ENCODE measurements at places on chromosomes 2 and 18.

- no peak for DNase-seq
These were observed 16.7 kb upstream of the LAPTM4A start for GRCh38 chr2:20067992-20068584.

- no peak for DNase-seq
These were observed 70.4 kb upstream of the DNER start for GRCh38 chr2:229784791-229785190.

- no peak for DNase-seq
These were observed 3.1 kb upstream of the SPP2 start for GRCh38 chr2:234047361-234047760.

DNA sequence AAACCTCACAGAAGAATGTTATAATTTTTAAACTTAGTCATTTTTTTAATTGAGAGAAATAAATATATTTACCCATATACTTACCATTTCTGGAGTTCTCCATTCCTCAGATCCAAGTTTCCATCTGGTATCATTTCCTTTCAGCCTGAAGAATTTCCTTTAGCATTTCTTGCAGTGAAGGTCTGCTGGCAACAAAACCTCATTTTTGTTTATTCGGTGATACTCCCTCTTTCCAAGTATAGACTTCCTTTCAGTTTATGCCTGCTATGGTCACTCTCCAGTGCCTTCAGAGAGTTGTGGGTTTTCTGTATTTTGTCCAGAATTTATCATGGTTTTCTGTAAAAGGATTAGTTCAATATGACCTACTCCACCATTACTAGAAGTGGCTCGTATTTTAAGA, 17.0 kb downstream of the WDPCP start:
- no peak for DNase-seq

GRCh38 chr2:114065731-114066130, 175.8 kb downstream of the ACTR3 start:
- DNase-seq = no peak

DNA sequence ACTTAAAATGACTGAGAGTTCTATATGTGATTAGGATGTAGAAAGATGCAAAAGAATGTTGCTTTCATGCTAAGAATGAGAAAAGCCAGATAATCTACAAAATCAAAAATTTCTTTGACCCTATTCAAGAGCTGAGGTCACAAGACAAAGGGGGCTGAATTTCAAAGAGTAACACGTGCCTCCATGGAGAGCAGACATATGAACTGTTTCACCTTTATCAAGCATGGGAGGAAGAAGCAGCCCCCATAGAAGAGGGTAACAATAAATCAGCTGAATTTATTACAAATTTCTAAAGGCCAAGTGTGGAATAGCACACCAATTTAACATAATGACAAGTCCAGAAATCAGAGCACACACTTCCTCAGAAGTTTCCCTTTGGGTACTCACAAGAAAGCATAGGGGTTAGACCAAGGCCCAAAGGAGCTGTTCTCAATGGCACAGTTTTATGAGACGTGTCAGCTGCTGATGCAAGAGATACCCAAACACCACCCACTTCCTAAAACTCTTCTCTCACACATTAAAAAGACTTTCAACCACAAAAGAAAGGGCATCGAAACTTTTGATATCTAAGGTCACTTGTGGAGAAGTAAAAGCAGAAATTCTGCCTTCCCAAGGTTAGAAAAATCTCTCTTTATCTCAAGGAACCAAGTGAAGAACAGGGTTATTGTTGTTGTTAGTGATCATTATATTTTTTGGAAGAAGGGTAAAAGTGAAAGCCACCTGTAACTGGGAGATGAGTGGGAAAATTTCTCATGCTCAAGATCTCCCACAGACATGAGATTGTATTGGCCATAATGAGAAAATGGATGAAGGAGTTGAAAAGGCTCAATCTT, 950.1 kb downstream of the TRIB2 start:
- DNase-seq = no peak

- DNase-seq = no peak
These were observed 8.6 kb downstream of the CCNT2 start for GRCh38 chr2:134927195-134927594.

- DNase-seq = no peak
These were observed 130.0 kb upstream of the PXDN start for GRCh38 chr2:1874101-1874865.

DNA sequence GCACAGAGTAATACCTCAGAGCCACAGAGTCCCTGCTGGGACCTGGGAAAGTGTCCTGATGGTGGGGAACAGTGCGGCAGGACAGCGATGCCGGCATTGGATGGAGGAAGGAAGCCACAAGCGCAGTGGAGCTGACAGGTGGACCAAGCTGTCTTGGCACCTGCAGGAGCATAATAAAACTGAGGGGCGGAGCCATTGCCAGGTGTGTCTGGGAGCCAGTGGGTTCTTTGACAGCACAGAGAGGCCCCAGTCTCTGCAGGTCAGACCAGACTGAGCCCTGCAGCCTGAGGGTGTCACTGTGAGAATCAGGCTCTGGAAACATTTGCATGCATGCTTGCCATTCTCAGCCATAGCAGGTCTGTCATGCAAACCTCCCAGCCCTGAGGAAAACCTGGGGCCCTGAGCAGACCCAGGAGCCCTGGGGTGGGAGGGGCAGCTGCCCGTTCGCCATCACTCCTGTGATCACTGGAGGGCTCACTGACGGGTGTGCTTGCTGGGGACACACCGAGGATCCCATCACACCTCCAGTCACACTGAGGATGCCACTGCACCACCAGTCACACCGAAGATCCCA, 210.5 kb upstream of the HDAC4 start:
- no peak for DNase-seq

GRCh38 chr2:235619544-235619943, 125.7 kb downstream of the AGAP1 start:
- no peak for DNase-seq

GRCh38 chr2:189835855-189836558, 51.8 kb downstream of the PMS1 start:
- no peak for DNase-seq

GRCh38 chr2:188693111-188693510, 281.1 kb upstream of the COL3A1 start:
- no peak for DNase-seq

DNA sequence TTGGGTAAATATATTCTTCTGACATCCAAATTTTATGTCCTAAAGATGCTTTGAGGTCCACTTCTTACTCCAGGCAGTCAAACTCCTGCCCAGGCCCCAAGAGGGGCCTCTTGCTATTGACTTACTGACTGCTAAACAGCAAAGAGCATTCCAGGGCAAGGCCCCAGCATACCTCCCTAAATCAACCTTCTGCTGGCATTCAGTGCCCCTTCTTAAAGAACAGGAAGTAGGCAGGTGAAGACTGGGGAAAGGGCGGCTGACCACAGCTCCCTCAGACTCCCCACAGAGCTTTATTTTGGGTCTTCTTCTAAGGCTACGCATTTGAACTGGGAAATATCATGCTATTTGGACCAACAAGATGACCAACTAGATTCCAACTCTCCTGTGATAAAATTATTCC, 68.9 kb downstream of the USP40 start:
- DNase-seq = no peak

- no peak for DNase-seq
These were observed 90.3 kb downstream of the RTP5 start for GRCh38 chr2:241959751-241960269.

GRCh38 chr2:158966312-158966711, 2.1 kb upstream of the TANC1 start:
- no peak for DNase-seq

GRCh38 chr2:2898744-2899143, 478.9 kb downstream of the EIPR1 start:
- no peak for DNase-seq

- no peak for DNase-seq
These were observed 30.6 kb downstream of the SEPTIN10 start for GRCh38 chr2:109582928-109583895.

DNA sequence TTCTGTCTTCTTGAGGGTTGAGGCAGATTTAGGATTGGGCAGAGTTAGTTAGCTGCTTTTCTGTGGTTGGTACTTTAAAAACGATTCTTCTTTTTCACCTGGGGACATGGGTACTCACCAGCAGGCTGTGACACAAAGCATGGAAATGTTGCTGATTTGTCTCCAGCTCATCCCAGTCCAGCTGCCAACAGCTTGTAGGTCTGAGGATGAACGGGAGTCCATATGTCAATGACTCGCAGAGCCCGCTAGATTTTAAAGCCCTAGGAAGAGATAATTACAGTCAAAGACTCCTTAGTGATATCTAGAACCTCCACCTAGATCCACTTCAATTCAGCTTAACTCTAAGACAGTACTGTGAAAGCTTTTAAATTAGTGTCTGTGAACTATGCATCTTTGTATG, 20.8 kb downstream of the DOK1 start:
- DNase-seq = no peak

GRCh38 chr2:12624905-12625598, 91.7 kb upstream of the TRIB2 start:
- DNase-seq = no peak

DNA sequence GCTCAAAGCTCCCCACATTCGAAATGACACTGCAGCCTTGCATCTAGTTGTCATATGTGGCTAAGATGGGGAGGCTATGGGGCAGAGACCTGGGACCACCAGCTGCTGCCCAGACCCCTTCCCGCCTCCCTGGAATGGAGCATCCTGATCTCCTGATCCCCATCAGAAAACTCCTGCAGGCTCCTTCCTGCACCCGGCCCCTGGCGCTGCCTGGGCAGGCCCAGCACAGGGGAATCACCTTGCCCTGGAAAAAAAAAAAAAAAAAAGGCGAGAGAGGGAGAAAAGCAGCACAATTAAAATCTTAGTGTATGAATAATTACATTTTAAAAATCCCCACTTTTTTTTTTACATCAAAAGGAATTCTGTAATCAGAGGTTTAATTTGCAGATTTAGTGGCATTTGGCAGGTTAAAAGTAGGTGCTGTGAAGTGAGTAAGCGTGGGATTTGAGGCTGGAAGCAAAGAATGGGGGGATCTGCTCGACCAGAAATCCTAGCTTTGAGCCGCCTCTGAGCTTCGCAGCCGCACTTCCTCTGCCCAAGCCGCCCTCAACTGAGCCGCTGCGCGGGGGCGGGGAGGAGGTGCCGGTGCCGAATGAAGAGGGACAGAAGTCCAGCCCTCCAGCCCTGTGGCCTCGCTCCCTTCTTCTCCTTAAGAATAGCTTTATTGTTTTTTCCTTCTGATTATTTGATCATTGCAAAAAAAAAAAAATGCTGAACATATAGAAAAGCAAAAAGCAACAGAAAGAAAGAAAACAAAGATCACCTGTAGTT, 30.0 kb downstream of the THNSL2 start:
- DNase-seq = no peak

GRCh38 chr2:208118918-208119317, 5.4 kb downstream of the CRYGD start:
- DNase-seq = no peak

DNA sequence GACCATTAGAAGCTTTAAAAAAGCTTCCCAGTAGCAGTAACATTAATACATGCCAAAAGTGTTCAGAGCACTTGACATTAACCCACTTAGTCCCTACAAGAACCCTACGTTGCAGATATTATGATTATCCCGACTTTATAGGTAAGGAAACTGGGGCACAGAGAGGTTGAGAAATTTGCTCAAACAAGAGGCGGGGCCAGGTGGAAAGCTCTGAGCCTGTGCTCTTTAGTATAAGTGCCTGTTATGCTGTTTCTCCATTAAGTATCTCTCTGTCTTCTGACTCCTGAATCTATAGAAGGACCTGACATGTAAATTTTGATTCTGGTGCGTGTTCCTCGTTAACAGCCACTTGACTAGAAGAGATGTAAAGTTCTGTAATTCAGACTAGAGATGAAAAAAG, 139.8 kb downstream of the RBMS1 start:
- no peak for DNase-seq

- DNase-seq = no peak
These were observed 4.2 kb upstream of the GRB14 start for GRCh38 chr2:164625378-164625971.

DNA sequence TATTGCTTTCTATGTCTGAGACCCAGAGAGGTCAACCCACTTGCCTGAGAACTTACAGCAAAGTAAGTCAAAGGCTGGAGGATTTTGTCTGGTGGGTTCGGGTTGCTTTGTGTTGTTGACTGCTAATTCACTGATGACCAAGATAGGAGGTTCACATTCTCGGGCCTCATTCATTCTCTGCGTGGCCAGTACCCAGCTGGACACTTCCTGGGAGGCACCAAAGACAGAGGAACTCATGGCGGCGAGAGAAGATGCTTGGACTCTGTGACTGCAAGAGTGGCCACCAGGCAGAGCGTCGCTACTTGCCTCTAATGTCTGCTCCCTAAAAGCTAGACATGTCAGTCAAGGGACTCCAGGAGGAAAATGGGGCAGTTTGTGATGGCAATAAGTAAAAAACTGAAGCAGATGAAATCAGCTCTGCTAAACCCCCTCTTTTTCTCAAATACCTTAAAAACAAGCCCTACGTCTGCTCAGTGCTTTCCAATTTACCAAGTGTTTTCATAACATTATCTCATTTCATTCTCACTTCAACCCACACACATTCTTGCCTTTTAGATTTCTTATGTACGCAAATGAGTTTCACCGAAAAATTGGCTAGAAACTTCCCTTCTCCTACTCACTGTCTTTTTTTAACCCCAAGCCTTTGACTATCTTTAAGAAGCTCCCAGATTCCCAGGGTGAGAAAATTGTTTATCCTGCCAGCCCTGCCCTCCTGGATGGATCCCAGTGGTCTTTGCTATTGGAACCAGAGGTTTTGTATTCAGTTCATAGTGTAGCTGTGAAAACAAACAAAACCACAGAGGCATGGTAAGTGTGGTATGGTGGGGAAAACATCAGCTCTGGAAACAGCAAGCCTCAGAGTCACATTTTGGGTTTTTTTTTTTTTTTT, 4.9 kb upstream of the LBH start:
- DNase-seq = no peak

- DNase-seq = peak; percentile 58
These were observed 55.4 kb upstream of the GLI2 start for GRCh38 chr2:120680136-120680761.

DNA sequence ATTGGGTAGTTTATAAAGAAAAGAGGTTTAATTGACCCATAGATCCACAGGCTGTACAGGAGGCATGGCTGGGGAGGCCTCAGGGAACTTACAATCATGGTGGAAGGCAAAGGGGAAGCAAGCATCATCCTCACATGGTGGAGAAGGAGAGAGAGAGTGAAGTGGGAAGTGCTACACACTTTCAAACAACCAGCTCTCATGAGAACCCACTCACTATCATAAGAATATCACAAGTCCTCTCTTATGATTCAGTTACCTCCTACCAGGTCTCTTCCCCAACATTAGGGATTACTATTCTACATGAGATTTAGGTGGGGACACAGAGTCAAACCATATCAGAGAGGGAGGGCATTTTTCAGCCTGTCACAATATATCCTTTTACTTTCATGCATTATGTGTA, 22.7 kb upstream of the DOCK10 start:
- DNase-seq = no peak

GRCh38 chr2:84965192-84965516, 5.8 kb upstream of the KCMF1 start:
- DNase-seq = no peak

DNA sequence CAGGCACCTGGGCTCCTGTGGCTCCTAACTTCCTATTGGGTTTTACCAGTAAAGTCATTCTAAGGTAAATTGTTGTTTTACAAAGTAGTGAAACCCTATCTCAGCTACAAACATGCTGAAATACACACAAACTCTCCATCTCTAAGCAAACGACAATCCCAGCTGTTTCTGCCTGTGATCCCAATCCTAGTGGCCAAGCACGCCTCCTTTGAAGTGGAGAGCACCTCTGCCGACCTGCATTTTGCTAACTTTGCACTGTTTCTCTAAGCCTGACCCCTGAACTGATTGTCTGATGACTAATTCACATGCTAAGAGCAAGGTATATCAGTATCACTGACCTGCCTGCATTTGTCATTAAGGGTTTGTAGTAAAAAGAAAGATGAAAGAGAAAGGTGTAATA, 124.3 kb downstream of the PAX3 start:
- no peak for DNase-seq

- DNase-seq = no peak
These were observed 3.7 kb downstream of the ANKRD23 start for GRCh38 chr2:96839875-96840850.
